ENCODE measurements at places on chromosomes 1 and 21.

DNA sequence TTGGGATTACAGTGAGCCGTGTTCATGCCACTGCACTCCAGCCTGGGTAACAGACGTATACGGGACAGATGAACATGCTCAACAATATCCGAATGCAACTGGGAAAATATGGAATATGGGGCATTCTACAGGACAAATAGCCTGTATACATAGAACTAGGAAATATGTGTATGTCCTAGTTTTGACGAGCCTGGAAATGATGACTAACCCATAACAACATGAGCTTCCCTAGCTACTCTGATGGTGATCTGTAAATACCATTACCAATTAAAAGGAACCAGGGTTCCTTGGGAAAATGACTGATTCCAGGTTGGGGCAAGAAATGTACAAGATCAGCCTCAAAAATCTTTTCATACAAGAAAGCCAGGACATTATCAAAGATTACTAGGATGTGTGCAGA lies 42.8 kb upstream of the ARTN start:
- DNase-seq = no peak

DNA sequence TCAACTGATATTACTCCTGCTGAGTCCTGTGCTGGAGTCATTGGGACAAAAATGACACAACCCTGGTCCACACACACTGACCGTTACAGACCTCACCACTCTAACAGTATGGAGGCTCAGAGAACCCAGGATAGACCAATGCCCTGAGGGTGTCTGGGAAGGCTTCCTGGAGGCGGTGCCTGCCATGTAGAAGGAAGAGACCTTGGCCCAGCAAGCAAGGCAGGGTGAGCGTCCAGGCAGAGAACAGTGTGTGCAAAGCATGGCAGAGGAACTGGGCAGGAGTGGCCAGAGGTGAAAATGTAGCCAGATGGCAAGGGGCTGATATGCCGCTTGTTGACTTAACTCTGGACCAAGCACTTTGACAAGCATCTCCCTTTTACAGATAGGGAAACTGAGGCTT lies 85.5 kb downstream of the VWA5B1 start:
- DNase-seq = no peak

GRCh38 chr1:36183309-36183856 lies 27.4 kb downstream of the MAP7D1 start:
- no peak for DNase-seq

GRCh38 chr1:47208374-47208850 lies 18.6 kb upstream of the PDZK1IP1 start:
- peak; percentile 24 for DNase-seq

GRCh38 chr1:22804406-22804805 lies 93.8 kb downstream of the EPHB2 start:
- no peak for DNase-seq

Measured in AG08395 (cell line).